ENCODE measurements at places on chromosomes 7 and 10.
A peak's percentile ranks its signal among the peaks of the same experiment; 100 is the strongest.

DNA sequence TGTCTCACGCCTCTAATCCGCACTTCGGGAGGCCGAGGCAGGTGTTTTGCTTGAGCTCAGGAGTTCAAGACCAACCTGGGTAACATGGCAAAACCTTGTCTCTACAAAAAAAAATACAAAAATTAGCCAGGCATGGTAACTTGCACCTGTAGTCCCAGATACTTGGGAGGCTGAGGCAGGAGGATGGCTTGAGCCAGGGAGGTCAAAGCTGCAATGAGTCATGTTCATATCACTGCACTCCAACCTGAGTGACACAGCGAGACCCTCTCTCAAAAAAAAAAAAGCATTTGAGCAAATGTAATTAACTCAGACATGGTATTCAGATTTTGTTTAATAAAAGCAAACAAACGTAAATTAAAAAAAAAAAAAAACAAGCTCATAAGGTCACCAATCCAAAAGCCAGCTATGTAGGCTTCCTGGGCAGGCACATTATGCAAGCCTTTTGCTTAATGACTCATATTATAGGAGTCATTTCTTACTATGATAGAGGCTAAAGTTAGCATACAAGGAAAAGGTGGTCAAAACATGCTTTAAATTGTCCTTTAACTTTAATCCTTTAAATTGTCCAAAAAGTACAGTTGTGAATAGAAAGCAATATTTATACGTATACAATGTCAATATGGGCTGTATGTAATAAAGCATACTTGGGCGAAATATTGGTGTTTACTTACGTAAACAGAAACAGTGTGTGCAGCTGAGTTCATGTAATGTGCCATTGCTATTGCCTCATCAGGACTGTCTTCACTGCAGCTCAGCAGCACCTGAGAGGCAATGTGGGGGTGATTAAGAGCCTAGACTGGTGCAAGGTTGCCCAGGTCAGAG, 13.0 kb downstream of the AKR1D1 start:
- peak; percentile 48 for DNase-seq

DNA sequence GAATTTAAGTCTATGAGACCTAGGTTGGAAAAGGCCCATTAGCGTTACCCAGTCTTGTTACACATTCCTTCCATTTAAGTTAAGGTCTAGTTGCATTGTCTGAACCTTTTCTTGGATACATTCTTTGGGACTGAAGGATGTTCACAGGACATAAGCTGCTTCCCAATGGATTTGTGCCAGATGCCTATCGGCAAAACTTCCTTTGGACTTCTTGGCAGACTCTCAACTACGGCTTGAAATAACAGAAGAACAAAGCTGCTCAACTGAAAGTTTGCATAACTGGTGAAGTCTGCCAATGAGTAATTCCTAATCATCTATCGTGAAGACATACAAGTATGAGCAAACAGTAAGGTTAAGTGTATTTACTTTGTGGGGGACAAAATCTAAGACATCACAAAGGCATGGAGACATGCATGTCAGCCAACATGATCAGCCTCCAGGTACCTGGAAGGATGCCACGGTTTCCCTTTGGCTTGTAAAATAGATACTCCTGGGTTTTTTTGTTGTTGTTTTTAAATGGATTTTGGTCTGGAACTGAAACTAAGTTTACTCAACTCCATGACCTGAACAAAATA, 35.4 kb downstream of the MALSU1 start:
- DNase-seq, result no peak

DNA sequence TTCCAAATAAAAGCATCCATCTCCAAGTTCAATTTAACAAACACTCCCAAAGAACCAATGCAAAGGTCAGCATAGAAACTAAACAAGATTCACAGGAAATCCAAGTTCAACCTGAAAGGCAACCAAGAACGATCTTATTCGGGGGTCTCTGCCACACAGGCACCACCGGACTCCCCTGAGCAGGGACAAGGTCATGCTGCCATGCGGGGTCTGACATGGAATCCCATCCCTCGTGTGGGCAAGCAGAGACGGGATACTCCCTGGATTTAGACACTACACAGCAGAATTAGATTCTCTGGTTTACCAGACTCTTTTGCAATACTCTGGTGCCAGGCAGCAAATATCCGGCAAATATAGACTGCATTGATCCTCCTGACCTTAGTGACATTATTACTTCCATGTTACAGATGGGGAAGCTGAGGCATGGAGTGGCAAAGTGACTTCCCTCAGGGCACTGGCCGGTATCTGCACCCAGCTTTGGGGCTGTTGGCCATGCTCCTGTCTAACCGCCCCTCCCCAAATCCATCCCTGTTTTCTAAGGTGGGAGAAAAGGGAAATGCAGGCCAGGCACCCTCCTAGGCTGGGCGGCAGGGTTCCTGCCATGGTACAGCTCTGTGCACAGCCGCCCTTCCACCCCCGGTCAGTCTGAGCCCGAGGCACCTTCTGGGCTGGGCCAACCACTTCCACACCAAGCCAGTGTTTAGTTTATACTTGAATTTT, 111.8 kb downstream of the VIPR2 start:
- no peak for DNase-seq

- DNase-seq, result no peak
Measured at GRCh38 chr7:36272211-36272566, 117.5 kb upstream of the ANLN start.

- DNase-seq, result no peak
Measured at GRCh38 chr10:86747796-86748581, 8.4 kb upstream of the BMPR1A start.
